ENCODE measurements at places on chromosomes 7 and 10.

DNA sequence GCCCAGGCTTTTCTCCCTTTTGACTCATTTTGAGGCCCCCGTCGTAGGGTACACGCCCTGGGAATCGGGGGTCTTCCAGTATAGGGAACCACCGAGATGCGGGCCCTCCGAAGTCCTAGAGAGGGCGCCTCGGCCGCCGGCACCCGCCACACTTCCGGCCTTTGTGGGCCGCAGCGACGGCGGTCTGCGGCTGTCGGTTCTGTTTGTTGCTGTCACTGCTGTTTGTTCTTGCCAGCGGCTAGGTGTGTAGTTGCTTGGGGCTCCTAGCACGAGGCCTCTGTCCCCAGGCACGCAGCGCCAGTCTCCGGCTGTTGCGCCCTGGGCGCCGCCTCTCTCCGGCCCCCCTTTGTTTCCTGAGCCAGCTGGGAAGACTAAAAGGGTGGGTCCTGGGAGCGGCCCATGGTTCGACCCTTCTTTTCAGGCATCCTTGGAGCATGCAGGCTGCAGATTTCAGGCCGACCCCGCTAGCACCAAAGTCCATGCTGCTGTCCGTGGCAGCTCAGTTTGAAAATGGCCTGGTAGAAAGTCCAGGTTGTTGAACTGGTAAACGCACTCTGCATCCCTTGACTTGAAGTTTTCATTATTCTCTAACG is 17.8 kb upstream of the ZKSCAN1 start:
- peak; percentile 23 for DNase-seq

GRCh38 chr7:72336382-72336631 is 75.8 kb downstream of the CALN1 start:
- no peak for DNase-seq

DNA sequence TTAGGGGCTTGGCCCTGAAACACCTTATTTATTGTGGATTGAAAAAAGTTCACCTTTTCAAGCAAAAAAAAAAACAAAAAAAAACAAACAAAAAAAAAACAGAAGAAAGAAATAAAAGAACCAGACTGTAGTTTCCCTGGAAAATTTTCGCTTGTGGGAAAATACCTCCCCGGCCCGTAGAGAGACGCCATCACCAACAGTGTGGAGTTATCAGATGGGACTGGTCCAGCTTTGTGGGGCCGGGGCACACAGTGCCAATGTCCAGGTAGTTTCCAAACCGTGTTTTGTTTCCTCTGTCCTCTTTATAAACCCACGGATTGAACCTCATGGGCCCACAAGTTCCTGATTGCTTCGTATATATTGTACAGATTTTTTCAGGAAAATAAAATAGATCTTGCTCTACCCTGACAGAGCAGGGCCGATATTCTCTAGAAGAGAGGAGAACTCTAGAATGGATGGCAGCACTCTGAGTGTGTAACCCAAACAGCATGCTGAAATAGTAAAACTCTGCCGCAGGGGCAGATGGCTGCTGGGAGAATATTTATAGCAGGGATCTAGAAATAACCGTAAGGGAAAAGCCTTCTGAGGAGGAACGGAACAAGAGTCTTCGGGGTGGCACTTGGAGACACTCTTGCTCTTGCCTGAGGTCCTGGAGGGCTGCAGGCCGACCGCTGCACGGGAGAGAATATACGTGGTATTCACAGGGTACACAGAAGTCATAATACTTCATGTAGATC is 241.0 kb downstream of the FRMD4A start:
- DNase-seq = no peak

- DNase-seq = no peak
Measured at GRCh38 chr7:52154382-52154781, 837.8 kb upstream of the COBL start.

- no peak for DNase-seq
Measured at GRCh38 chr7:36904101-36904500, 179.8 kb upstream of the AOAH start.

GRCh38 chr7:135409845-135410542 is 99.9 kb downstream of the CNOT4 start:
- DNase-seq = no peak

- DNase-seq = no peak
Measured at GRCh38 chr7:130268463-130269317, 2.0 kb downstream of the CPA2 start.

DNA sequence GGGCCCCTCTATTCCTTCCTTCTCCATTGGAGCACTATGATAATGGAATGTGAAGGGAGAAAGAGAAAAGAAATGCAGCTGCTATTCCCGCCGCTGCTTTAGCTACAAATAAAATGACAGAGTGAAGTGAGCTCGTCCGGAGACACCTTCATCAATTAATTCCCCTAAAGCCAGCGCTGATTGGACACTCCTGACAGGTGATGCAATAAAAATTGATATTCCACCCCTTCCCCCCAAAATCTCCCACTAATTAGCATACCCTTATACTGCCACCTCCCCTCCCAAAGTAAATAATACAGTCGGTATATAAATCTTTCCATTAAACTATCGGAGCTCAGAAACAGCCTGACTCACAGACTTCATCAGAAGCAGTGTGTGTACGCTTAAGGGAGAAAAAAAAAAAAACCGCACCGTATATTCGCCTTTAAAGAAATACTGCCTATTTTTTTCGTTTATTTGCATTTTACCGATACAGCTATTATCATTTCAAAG is 7.3 kb downstream of the SKIDA1 start:
- no peak for DNase-seq

GRCh38 chr7:155824227-155824886 is 12.1 kb upstream of the SHH start:
- no peak for DNase-seq

- peak; percentile 87 for DNase-seq
Measured at GRCh38 chr7:30433082-30433481, 45.5 kb downstream of the NOD1 start.

DNA sequence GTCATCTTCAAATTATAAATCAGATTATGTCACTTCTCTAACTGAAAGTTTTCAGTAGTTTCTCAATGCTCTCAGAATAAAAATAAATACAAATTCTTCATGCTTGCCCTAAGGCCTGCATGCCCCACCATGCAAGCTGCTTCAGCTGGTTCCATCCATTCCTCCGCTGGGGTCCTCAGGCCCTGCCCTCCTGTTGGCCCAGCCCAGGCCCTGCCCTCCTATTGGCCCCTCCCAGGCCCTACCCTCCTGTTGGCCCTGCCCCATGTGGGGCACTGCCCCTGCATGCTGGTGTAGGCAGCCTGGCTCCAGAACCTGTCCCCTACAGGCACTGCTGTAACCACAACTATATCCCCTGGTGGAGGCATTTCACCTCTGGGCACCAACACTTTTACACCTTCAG is 109.3 kb upstream of the TCERG1L start:
- no peak for DNase-seq

All from AG10803 (cell line).